Regular cardiac myocyte (primary cell): ENCODE measurements at places on chromosomes 3 and 15. TPM values are rescaled to one million over a fixed set of nuclear protein-coding genes. Genes with fewer than 3 reads are reported as not detected.

Gene PRSS50
- total RNA-seq = not detected in 2 replicates

Gene PIERCE2
- 2.1 and 4.2 TPM in 2 replicates for total RNA-seq

Gene USP4
- 15.5 and 25.7 TPM in 2 replicates for total RNA-seq

Gene CPNE9
- 0.19 TPM in 1 of 2 replicates, not detected in the other for total RNA-seq

Gene ST8SIA2
- under 0.01 and 0.19 TPM in 2 replicates for total RNA-seq

Gene IQCF5
- not detected in 2 replicates for total RNA-seq

Gene WDR93
- under 0.01 TPM in 1 of 2 replicates, not detected in the other for total RNA-seq

Gene GABRG3
- total RNA-seq = not detected in 2 replicates

Gene CCK
- 0.38 and 5.1 TPM in 2 replicates for total RNA-seq

Gene COL7A1
- total RNA-seq = 9.8 and 20.3 TPM in 2 replicates

Gene TRIM71
- not detected in 2 replicates for total RNA-seq

Gene MKRN2OS
- not detected in 2 replicates for total RNA-seq
